OCI-LY7 (cell line): ENCODE measurements at places on chromosomes 4 and X. TPM values are rescaled to one million over a fixed set of nuclear protein-coding genes. Genes with fewer than 3 reads are reported as not detected.

REELD1 gene
- not detected in 2 replicates for total RNA-seq

GRCh38 chr4:66602622-66603021, 932.3 kb upstream of the EPHA5 start:
- DNase-seq, result no peak

ARMCX1 gene
- not detected in 2 replicates for total RNA-seq

MAGEB1 gene
- not detected in 2 replicates for total RNA-seq

- no peak for DNase-seq
These were observed 61.0 kb downstream of the ENOPH1 start for GRCh38 chr4:82491251-82491960.

GRCh38 chrX:17642891-17643290, 94.4 kb upstream of the SCML1 start:
- DNase-seq, result no peak

DNA sequence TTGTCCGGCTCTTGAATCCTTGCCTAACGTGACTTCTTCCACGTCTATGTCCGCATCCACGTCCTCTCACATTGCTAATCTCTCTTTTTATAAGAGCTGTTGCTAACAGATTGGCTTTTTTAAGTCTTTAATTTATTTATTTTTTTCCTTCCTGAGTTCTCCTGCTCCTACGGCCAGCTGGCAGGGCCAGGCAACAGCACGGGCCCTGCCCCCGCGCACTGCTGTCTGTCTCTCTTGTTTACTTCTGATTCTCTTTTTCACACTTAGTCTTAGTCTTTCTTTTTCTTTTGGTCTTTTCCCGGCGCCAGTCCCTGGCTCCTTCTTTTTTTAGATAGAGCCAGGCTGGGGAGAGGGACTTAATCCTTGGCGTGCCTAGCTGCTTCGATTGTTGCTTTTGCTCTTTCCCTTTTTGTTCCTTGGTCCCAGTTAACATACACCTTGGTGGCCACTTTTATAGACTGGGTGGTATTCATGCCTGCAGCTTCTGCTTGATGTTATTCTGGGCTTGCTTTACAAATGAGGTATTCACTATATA, 53.2 kb upstream of the RBMX start:
- DNase-seq, result no peak

GRCh38 chr4:143641361-143641760, 59.1 kb downstream of the FREM3 start:
- no peak for DNase-seq

DNA sequence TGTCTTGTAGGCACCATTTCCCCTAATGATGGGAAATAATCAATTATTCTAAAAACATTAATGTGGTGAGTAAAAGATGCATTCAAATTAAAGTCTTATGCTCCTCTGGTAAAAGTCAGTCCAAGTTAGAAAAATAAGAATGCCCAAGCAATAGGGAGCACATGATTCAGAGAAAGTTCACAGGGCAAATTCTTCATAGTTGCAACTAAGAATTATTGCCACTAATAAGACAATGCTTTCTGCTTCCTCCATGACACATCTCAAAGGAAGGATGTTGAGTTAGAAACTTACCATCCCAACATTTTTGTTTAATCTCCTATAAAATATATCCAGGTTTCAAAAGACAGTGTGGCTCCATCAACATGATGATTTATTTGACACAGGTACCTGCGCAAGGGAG, 26.3 kb downstream of the PHOX2B start:
- DNase-seq, result no peak

MAP7D2 gene
- 0.13 TPM in 1 of 2 replicates, not detected in the other for total RNA-seq

DNA sequence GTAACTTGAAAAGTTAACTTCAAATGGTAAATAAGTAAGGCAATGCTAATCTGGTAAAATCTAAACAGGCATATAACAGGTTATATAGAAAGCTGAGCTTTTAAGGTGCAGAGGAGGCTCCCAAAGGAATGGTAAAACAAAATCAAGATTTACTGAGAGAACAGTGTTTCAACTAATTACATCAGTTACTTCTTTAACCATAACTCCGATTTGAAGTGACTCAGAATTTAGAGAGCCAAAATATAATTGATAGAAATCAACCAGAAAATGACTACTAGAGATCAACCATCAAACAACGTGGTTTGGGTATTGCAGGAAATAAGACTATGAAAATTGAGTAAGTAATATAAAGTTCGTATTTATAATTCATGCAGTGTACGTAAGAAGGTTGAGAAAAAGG, 6.9 kb downstream of the G3BP2 start:
- DNase-seq, result no peak

GUF1 gene
- total RNA-seq, result 34.7 and 38.1 TPM in 2 replicates

MGARP gene
- total RNA-seq, result 0.28 TPM in 1 of 2 replicates, not detected in the other

- no peak for DNase-seq
These were observed 299.3 kb upstream of the HS3ST1 start for GRCh38 chr4:11727903-11728564.

GRCh38 chr4:165443276-165443675, 64.5 kb downstream of the CPE start:
- DNase-seq, result no peak

GABRB1 gene
- not detected in 2 replicates for total RNA-seq

GRCh38 chrX:141375011-141375760, 132.9 kb upstream of the SPANXC start:
- no peak for DNase-seq

DNA sequence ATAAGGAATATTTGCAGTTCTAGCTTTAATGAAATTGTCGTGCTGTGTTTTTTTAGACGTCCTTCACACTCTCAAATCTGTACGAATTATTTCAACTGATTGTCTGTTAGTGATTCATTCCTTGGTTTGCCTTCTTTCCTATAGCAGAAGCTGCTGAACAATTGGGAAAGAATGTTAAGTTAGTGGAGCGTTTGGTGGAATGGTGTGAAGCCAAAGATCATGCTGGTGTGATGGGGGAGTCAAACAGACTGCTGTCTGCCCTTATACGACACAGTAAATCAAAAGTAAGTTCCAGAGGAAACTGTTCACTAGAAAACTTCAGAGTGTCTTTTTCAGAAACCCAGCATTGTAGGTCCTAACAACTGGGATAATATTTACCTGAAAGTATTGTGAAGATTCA, 159.9 kb downstream of the RAP1GDS1 start:
- no peak for DNase-seq

- DNase-seq, result no peak
These were observed 15.8 kb downstream of the DHRSX start for GRCh38 chrX:2484721-2485648.
